Left hindlimb (tissue), 1 donor: ENCODE measurements at places on chromosomes 11 and 22.

DNA sequence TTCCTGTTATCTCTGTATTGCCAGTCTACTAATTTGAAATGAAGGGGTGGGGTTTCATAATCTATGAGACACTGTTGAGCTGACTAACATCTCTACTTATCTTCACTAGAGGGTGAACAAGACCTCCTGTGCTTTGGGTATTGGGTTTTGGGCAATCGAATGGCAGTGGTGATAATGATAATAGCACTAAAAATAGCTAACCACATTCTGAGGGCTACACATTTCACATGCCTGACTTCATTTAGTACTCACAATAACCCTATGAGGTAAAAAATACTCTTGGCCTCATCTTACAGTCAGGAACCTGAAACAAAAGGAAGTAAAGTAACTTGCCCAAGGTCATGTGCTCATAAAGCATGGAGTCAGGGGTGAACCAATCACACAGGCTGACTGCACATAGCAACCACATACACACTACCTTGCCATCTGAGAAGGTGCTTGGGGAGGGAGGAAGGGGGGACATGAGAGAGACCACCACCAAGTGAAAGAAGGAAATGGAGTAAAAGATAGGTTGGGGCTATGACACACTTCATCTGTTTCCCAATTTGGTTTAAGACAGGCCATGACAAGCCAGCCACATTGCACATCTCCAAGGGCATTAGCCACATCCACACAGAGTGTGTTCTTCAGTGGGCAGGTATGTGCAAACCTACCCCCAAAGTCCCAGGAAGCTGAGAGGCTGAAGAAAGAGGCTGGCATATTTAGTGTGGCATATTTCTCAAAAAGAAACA, 387.6 kb upstream of the DDI1 start:
- DNase-seq = no peak

DNA sequence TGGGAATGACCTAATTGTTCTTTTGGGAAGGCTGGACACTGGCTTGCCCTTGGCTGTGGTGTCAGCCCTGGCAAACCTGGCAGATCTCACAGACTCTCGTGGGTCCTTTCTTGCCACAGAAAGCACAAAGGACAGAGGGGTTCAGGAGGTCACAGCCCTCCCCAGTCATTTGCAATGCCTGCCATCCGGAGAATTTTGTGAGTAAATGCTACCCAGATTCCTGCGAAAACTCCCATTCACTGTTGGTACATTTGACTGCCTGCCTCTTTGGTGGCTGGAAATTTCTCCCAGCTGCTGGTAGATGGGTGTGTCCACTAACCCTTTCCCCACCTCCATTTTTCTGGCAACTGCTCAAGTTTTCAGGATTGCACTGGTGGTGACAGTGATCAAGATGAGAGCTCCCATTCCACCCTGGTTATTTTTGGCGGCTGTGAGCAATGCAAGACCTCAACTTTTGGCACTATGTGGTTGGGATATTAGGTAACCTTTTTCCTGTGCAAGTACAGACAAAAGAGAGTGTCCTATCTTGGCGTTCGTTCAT, 155.7 kb downstream of the NAV2 start:
- no peak for DNase-seq

DNA sequence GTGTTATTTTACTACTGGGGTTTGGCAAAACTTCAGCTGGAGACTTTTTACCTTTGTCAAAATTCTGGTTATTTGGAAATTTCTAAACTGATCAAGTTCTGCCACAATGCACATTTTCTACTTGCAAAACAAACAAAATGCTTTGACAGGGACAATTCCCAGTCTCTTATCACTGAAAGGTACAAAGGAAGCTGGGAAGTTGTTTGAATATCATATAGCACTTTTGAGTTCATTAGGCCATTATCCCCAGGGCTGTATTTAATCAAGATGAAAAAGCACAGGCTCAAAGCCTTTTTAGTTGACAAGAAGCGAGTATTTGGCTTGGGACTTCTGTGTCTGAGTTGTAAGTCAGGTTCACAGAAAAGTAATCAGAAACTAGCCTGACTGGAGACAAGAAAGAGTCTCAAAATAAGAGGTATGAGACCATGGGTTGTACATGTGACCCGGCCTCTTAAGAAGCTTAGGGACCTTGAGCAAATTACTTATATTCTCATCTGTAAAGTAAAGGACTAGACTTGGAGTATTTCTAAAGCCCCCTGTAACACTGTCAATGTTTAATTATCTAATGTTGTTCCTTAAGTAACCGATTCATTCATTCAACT, 2.9 kb upstream of the HORMAD2 start:
- no peak for DNase-seq

DNA sequence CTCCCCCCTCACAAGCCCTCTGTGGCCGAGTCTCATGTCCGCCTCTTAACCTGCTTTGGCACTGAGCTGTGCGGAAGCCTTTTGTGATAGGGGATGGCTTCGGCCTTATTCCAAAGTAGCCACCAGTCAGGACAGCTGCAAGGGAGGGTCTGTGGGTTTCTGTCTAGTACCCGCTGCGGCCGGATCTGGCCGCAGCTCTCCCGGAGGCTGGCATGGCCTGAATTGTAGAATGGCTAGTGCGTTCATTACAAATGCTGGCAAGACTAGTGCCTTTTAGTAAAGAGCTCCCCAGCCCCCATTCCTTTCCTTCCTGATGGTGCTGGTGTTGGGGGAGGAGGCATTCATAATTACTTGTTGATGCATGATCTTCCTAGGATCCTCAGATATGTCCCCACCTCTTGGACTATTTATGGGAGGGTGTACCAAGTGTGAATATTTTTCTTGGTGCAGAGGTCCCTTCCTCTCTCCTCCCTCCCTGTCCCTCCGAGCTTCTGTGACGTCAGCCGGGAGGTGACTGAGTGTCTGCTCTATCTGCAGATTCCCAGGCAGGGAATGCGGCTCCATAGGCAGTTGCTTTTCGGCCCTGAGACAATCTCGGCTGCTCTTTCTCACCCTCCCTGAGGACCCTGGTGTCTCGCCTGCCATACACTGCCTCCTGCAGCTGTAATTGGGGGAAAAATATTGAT, 108.7 kb upstream of the E2F8 start:
- DNase-seq = no peak

- no peak for DNase-seq
Observed at GRCh38 chr22:25081409-25081824, 118.2 kb upstream of the CRYBB3 start.

GRCh38 chr11:10918275-10918674, 60.4 kb upstream of the ZBED5 start:
- no peak for DNase-seq

GRCh38 chr11:68398995-68399851, 61.3 kb upstream of the PPP6R3 start:
- peak; percentile 64 for DNase-seq

DNA sequence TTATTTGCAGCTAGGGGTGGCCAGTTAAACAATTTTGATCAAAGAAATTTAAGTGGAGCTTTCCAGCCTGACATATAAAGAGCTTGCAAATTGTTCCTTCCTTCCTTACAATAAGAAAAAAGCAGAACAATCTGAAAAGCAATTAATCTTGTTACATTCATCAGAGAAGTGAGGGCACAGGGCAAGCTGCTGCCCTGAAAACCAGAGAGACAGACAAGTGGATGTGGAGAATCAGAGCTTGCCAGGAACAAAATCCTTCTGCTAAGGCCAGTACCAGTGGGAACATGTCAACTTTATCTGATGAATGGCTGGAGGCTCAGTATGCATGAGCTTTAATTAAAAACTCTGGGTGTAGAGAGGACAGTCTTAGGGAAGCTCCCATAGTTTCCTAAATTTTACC, 8.8 kb downstream of the CCDC179 start:
- DNase-seq = no peak

- DNase-seq = no peak
Observed at GRCh38 chr22:42459287-42460063, 27.3 kb upstream of the NFAM1 start.

DNA sequence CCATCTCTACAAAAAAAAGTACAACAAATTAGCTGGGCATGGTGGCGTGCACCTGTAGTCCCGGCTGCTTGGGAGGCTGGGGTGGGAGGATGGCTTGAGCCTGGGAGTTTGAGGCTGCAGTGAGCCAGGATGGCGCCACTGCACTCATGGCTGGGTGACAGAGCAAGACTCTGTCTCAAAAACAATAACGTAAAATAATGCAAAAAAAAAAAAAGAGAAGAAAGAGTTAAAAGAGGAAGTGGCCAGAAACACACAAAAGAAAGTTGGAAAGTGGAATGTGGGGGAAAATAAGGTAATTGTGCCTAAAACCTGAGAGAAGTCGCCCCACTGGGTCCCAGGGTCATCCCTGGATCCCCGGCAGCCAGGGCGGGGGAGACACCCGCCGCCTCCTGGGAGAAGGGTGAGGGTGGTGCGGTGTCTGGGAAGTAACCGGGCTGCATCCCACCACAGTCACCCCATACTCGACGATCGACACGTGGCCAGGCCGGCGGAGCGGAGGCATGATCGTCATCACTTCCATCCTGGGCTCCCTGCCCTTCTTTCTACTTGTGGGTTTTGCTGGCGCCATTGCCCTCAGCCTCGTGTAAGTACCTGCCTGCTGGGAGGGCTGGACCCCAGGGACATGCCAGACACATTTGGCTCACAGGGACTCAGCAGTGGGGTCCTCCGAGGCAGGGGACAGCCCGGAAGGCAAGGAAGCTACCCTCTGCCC, 8.1 kb downstream of the UPK3A start:
- DNase-seq = no peak

- DNase-seq = no peak
Observed at GRCh38 chr11:64638829-64639228, 47.8 kb downstream of the SLC22A12 start.

DNA sequence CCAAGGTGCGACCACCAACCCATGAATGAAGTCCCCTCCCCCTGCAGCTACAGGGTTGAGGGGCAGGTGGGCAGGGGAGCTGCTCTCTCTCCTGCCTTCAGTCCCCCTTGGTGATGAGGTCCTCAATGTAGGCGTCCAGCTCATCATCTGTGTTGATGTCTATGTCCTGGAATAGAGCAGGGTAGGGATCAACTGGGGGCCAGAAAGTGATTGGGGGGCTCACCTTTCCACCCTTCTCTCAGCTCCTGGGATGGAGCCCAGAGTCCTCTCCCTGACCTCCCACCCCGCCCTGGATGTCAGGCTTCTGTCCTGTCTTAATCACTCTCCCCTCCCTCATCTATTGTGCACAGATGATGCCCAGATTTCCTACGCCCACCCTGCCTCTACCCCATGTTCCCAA, 41.9 kb downstream of the MORC2 start:
- no peak for DNase-seq

DNA sequence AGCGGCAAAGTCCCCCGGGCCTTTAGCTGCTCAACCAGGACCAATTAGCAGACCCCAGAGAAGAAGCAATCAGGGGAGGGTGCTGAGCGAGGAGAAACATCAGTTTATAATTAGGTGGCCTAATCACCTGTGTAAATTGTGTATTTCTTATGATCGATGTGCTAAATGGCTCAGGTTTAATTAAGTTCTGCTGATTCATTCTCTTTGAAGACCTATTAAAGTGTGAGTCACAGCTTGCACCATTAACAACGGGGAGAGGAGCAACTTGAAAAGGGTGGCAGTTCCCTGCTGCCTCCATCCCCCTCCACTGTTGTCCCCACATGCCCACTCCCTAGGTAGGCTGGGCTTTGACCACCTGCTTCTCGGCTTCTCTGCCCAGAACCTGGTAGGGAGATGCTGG, 10.7 kb downstream of the ISX start:
- no peak for DNase-seq

GRCh38 chr11:96388891-96389719, 607 bp downstream of the CCDC82 start:
- no peak for DNase-seq

DNA sequence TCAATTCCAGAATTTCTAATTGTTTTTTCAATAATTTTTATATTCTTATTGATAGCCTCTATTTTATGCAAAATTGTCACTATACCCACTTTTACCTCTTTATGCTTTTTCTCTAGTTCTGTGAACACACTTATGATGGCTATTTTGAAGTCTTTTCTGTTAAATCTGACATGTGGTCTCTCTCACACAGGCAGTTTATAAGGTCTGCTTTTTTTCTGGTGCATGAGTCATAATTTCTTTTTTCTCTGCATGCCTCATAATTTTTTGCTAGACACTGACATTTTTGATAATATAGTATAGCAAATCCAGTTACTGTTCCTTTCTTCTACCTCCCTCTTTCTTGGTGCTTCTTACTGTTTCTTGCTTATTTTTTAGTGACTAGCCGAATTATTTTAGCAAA, 36.0 kb downstream of the ZBTB44 start:
- DNase-seq = no peak

- no peak for DNase-seq
Observed at GRCh38 chr11:14110629-14111028, 148.1 kb downstream of the SPON1 start.

GRCh38 chr11:62013537-62014476, 46.4 kb upstream of the FTH1 start:
- DNase-seq = no peak

- no peak for DNase-seq
Observed at GRCh38 chr22:48378673-48379072, 1449.0 kb downstream of the BRD1 start.

GRCh38 chr11:19577976-19578619, 134.5 kb upstream of the NAV2 start:
- DNase-seq = peak; percentile 77

- DNase-seq = no peak
Observed at GRCh38 chr22:44455963-44456358, 42.1 kb downstream of the RTL6 start.

DNA sequence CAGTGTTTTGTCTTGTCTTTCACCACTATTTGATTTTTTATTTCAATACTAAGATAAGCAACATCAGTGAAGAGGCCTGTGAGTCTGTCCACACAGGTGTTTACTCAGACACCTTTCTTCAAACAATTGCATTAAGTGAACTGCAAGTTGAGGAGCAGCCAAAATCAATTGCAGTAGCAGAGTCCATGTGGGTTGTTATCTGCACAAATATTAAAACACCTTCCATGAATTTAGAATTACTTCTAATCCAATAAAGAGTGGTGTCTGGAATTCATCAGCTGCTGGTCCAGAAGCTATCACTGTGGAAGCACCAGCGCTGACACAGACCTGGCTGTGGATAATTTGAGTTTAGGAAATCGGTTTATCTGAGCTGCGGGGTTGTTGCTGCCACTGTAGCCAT, 83.5 kb upstream of the FAT3 start:
- no peak for DNase-seq

- peak; percentile 16 for DNase-seq
Observed at GRCh38 chr22:44389181-44389580, 76.4 kb upstream of the SHISAL1 start.

DNA sequence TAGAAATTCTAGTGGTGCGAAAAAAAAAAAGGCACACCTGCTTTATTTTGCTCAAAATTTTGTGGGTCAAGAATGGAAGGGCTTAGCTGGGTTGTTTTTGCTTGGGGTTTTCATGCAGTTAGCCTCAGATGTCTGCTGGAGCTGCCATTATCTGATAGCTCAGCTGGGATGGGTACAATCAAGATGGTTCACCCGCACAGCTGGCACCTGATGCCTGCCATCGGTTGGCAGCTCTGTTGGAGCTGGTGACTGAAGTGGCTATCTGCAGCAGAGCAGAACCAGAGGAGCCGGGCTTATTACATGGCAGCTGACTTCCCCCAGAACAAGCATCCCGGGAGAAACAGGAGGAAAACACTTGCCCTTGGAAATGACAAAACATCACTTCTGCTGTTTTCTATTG, 12.1 kb upstream of the ELFN2 start:
- DNase-seq = no peak

DNA sequence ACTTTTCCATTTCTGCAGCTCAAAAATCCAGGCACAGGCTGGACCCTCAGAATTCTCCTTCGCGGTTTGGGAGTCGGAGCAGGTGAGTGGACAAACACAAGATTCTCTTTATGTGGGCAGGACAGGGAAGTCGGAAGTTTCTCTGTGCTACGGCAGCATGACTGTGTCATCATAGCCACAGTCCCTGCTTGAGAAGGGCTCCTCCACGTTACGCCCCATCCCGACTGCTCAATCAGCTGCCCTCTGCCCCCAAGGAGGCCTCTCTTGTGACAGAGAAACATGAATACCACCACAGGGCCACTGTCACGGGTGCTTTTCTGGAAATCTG, 89.0 kb upstream of the SHISAL1 start:
- peak; percentile 33 for DNase-seq
